ENCODE measurements at places on chromosomes 7 and 10.
A peak's percentile ranks its signal among the peaks of the same experiment; 100 is the strongest.

GRCh38 chr10:123560301-123561140 is 105.6 kb upstream of the GPR26 start:
- DNase-seq: no peak

- no peak for DNase-seq
These were observed 92.8 kb upstream of the PARD3 start for GRCh38 chr10:34907743-34908430.

DNA sequence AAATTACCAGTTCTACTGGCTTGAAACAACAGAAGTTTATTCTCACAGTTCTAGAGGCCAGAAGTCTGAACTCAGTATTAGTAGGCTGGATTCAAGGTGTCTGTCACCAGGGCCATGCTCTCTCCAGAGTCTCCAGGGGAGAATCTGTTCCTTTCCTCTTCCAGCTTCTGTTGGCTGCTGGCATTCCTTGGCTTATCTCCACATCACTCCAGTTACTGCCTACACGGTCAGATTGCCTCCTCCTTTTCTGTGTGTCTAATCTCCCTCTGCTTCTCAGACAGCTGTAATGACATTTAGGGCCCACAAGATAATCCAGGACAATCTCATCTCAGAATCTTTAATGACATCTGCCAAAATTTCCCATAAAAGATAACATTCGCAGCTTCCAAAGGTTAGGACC is 36.6 kb downstream of the MAPK8 start:
- DNase-seq: no peak

- no peak for DNase-seq
These were observed 57.2 kb downstream of the MGAM2 start for GRCh38 chr7:142168746-142169145.

GRCh38 chr7:13279854-13280435 is 592.5 kb downstream of the ARL4A start:
- DNase-seq: no peak

DNA sequence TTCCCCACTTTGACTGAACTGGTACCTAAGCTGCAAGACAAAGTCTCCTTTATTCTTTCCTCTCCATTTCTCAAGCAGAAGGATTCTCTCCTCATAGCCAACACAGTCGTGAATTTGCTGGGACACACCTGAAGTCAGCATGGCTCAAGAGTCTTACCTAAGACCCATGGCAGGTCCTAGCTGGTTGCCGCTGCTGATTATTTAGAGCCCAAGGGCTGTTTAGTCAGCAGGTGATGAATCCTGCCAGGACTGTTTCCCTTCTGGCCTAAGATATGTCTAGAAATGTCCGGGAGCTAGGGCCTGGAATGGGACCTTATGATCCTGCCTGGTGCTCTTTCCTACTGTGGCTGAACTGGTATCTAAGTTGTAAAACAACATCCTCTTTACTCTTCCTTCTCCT is 82.8 kb downstream of the AHCYL2 start:
- no peak for DNase-seq

GRCh38 chr7:72098807-72099580 is 313.1 kb downstream of the CALN1 start:
- DNase-seq: no peak

GRCh38 chr7:97107192-97107800 is 10.2 kb upstream of the SDHAF3 start:
- no peak for DNase-seq

DNA sequence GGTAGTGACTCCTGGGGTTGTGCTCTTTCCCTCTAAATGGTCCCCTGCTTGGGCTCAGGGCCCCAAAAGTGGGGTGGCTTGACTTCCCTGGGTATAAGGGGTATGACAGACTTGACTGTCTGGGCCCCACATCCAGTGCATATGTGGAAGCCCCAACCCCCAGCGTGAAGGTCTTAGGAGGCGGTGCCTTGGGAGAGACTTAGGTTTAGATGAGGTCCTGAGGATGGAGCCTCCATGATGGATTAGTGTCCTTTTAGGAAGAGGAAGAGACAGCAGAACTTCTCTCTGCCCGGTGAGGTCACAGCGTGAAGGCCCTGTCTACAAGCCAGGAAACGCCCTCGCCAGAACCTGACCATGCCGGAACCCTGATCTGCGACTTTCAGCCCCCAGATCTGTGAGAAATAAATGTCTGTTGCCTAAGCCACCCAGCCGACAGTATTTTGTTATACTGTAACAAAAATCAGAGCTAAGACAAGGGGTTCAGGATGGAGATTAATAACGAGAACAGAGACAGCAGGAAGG is 23.8 kb downstream of the PODXL start:
- DNase-seq: no peak

DNA sequence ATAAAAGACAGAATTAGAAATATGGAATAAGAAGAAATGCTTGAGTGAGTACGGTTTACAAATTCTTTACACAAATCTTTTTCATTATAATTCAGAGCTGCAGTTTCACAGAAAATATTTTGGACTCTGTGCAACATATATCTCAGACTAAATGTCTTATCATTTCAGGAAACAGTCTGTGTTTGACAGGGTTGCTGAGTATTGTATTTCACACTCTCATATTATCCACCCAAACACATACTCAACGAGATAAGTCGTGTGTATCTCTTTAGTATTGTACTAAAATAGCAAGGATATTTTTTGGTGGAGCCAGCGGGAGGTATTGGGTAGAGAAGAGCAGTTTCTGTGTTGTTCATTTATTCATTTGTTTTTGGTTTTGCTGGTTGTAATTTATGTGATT is 39.0 kb upstream of the SLC39A12 start:
- no peak for DNase-seq

DNA sequence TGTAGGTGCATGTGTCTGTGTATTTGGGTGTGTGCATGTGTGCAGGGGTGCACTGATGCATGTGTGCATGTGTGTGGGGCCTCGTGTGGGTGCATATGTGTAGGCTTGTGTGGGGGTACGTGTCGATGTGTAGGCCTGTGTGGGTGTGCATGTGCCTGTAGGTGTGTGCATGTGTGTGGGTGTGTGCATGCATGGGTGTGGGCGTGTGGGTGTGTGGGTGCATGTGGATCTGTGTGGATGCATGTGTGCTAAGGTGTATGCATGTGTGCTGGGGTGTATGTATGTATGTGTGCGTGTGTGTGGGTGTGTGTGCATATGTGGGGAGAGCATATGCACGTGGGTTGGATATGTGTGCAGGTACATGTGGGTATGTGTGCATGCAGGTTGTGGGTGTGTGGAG is 73.2 kb downstream of the NKX6-2 start:
- DNase-seq: no peak

DNA sequence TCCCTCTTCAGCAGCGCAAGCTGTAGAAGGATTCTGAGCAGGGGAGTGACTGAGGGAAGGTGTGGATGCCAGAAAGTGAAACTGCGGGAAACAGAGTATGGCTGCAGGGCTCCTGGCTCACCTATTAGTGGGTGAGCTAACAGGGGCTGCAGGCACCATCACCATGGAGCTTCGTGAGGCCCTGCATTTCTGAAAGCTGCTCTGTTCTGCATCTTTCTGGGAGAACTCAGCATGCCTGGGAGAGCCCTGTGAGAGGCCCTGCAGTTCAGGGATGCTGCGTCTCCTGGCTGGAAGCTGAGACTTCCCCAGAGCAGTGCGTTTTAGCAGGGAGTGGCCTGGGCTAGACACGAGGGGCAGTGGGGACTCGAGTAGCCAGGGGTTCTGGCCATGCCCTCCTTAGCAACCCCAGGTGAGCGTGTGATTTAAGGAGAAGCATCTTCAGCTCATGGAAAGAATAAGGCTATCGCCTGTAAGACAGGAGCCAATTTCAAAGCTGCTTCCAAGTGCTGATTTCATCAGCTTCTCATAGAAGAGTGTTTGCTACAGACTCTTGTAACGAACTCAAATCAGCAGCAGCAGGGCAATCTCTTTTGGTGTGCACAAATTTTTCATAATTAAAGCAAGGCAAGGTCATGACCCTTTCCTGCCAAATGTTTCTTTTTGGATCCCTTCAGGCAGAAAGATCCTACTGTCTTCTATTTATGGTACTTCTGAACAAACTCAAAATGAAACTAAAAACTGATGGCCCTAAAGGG is 293.6 kb upstream of the ZNF32 start:
- DNase-seq: no peak

DNA sequence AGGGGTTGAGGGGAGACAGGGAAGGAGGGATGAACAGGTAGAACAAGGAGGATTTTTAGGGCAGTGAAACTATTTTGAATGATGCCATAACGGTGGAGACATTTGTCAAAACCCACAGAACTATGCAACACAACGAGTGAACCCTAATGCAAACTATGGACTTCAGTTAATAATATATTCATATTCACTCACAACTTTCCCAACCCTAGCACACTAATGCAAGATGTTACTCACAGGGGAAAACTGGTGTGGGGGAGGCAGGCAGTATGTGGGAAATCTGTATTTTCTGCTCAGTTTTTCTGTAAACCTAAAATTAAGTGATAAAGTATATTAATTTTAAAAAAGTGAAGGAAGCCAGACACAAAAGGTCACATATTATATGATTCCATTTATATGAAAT is 17.3 kb downstream of the GNA12 start:
- no peak for DNase-seq

- DNase-seq: no peak
These were observed 300.3 kb downstream of the ADK start for GRCh38 chr10:74451127-74451829.

GRCh38 chr10:109996225-109996624 is 11.6 kb upstream of the ADD3 start:
- DNase-seq: no peak

- no peak for DNase-seq
These were observed 16.1 kb downstream of the BTAF1 start for GRCh38 chr10:91939653-91940052.

GRCh38 chr10:124428207-124428777 is 9.6 kb upstream of the OAT start:
- DNase-seq: no peak

- DNase-seq: no peak
These were observed 17.7 kb upstream of the C10orf67 start for GRCh38 chr10:23362069-23362830.

DNA sequence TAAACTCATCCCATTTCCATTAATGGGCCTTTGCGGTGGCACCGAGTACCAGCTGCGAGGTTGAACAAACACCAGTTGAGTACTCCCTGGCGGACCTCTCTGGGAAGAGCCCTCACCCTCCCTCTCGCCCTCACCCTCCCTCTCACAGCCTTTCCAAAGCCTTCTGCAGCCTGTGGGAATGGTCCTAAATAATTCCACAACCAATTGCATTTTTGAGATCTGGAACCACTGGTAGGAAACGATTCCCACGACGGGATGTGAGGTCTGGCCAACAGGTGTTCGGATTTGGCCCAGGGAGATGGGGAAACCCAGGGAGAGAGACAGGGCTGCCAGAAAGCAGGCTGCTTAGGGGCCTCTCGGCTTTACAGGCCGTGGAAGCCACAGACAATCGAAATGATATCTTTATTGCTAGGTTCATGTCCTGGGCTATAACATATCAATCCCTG is 5.3 kb downstream of the PTF1A start:
- DNase-seq: no peak

DNA sequence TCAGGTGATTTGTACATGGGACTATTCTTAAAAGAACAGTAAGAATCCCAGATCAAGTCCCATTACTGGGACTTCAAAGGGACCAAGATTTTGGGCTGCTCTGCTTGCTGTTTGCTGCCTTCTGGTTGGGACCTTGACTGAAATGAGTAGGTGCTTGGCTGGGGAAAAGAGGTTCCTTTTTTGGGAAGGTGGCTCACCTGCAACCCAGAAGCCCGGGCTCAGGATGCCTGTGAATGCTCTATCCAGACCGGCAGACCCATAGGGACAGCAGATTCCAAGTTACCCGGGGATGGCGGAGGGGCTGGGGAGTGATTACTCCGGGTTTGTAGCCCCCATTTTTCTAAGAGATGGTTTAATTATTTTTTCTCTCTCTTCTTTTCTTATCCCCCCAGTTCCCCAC is 104.0 kb downstream of the CPXM2 start:
- no peak for DNase-seq

DNA sequence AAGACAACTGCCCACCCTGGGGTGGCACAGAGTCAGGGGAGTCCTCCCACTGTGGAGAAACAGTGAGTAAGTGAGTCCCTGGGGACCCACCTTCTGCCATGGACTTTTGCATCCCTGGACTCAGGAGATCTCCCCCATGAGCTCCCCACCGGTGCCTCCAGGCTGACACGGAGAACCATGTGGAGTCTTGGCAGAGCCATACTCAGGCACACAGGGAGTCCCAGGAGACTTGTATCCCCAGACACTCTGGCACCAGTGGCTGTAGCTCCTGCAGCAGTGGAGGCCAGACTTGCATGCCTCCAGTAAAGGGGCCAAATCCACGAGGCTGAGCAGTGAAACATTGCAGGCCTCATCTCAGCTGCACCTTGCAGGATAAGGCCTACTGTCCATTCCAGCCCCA is 791.4 kb downstream of the PCDH15 start:
- no peak for DNase-seq

DNA sequence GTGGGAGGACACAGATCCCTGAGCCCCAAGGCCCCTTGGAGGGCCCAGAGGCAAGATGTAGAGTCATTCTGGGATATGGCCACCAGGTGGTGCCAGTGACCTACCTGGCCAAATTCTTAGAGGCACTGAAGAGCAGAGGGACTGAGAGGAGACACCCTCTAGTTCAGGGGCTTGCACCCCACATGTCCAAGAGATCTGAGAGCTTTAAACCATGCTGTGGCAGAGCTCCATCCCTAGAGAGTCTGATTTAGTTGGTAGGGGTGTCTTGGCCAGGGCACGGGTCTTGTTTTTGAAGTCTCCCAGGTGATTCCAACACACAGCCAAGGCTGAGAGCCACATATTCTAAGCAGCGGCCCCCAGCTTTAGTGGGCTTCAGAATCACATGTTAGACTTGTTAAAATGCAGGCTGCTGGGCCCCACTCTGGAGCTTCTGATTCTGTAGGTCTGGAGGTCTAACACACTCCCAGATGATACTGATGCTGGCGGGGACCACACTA is 52.5 kb downstream of the PRF1 start:
- peak; percentile 77 for DNase-seq

DNA sequence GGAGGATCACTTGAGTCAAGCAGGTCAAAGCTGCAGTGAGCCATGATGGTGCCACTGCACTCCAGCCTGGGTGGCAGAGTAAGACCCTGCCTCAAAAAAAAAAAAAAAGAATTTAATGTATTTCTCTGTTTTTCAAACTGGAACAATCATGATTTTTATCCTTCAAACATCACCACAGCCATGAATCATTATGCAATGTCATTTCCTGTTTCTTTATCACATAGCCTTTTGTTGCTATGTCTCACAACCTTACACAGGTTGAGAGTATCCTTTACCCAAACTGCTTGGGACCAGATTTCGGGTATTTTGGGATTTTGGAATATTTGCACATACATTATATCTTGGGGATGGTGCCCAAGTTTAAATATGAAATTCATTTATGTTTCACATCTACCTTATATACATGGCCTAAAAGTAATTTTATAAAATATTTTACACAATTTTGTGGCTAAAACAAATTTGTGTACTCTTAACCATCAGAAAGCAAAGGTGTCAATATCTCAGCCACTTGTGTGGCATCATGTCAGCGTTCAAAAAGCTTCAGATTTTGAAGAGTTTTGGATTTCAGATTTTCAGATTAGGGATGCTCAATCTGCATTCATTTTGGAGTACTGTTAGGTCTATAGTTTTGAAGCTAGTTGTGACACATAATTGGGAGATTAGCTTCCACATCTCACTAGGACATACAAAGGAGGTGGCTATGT is 8.2 kb downstream of the NT5C3A start:
- no peak for DNase-seq

All from stimulated activated naive CD8-positive, alpha-beta T cell treated with anti-CD3 and anti-CD28 coated beads, Interleukin-15, Interleukin-2, amounts not matched to agents 100 U/mL and 50 U/mL, for 24 hours (primary cell).